ENCODE measurements at places on chromosomes 2 and 18.

DNA sequence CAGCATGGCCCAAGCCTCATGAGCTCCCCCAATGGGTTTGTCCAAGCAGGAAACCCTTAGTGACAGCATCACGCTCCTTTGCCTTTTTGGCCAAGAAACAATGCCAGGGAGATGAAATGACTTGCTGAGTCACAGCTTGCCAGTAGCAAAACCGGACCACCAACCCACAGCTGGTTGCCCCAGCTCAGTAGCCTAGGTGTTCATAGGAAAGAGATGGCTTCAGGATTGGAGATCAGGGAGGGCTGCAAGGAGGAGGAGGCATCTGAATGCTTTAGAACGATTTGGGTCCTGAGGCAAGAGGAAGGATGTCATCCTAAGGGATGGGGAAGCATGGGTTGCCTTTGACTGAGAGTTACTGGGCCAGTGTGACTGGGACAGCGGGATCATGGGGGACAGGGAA is 116.7 kb downstream of the CELF4 start:
- no peak for DNase-seq

GRCh38 chr18:56756966-56757365 is 105.8 kb downstream of the WDR7 start:
- DNase-seq = no peak

- no peak for DNase-seq
Observed at GRCh38 chr2:109615637-109616144, 1.5 kb downstream of the SOWAHC start.

DNA sequence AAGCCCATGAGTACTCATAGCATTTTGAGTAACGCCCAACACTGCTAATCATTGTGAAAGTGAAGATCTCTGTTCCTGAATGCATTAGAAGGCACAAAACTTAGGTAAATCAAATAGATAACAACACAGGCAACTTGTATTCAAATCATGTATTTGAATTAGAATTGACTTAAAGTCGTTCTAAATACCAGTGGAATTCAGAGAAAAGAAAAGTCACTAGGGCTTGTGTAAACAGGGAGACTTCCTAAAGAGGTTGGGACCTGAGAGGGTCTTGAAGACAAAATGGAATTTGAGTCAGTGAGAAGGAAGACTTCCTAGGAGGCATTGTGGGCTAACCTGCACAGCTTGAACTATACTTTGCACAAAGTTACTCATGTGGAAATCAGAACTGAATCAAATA is 127.2 kb downstream of the CTNNA2 start:
- DNase-seq = no peak

- DNase-seq = no peak
Observed at GRCh38 chr18:79182047-79182713, 113.0 kb downstream of the ATP9B start.

DNA sequence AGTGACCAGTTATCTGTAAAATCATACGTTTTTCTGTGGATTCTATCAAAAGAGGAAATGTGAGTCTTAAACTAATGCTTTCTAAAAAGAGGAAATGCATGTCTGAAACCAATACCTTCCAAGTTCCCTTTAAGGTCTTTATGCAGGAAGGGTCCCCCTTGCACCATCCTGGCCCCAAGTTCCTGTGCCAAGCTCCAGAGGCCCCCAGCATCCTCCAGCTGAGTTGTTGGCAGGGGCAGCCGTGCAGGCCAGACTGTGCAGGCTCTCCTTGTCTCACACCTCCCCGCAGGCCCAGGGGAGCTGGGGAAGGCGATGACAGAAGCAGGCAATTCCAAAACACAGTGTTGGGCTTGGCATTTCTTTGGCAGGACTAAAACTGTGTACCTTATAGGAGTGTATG is 39.2 kb downstream of the DPYSL5 start:
- DNase-seq = no peak

DNA sequence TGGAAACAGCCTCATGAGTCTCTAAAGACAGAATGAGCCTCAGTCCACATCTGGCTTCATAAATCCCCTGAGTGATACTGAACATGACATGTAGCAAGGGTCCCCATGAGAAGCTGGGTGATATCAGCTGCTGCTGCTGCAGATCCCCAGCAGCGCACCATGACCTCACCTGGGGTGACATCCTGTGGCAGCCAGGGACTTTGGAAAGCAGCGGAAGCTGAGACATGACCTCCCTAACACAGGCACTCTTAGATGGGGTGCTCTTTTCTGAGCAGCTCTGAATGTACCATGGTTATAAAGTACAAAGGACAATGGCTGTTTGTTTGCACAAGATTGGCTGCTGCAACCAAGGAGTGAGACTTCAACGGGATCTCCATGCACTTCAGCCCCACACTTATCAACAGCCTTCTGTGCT is 74.7 kb upstream of the TMEM200C start:
- DNase-seq = no peak

DNA sequence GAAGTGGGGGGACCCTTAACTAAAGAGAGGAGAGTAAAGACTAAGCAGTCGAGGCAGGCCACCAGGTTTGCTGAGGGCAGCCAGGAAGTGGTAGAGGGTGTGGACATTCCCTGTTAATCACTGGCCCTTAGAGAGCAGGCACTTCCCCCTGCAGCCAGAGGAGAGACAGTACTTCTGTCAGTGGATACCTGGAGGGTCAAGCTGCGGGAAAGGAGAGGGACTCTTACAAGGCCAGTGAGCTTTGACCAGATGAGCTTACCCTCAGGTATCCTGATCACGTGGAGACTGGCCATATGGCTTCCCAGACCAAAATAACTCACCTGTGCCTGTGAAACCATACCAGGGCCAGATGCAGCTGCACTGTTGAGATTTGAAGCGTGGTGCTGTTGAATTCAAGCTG is 28.6 kb downstream of the ITGA6 start:
- DNase-seq = no peak

DNA sequence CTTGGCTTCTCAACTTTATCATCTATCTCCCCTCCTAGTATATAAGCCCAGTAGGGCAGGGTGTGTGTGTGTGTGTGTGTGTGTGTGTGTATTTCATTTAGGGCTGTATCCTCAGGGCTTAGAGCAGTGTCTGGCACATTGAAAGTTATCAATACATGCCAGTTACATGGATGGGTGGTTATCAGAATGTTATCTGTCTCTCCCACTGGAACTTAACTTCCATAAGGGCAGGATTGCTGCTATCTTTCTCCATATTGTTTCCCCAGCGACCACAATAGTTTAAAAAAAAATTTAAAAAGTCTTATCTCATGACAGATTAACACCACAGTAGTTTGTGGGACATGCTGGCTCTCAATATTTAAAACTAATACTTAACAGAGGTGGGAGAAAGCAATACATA is 488.9 kb downstream of the PLCL1 start:
- no peak for DNase-seq

GRCh38 chr2:159071190-159071915 is 102.9 kb downstream of the TANC1 start:
- DNase-seq = no peak

DNA sequence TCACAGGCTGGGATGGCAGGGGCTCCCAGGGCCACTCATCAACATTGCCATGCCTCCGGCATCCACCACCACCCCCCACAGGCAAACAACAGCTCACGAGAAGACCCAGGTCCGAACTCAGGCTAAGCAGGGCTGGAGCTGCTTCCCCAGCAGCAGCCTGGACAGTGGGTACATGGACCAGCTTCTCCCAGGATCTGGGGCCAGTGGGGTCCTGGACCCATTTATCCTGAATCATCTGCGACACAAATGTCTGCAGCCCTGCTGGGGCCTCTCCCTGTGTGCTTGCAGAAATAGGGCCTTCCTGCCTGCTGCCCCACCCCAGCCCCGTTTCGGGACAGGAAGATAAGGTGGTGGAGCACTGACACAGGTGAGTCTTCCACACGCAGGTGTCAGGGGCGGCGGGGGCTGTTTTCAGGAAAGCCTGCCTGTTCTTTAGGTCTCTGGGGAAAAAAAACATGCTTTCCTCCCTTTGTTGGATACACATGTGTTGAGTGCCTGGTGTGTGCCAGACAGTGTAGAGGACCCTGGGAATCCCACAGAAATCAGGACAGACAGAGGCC is 4.5 kb downstream of the PRLH start:
- DNase-seq = no peak

DNA sequence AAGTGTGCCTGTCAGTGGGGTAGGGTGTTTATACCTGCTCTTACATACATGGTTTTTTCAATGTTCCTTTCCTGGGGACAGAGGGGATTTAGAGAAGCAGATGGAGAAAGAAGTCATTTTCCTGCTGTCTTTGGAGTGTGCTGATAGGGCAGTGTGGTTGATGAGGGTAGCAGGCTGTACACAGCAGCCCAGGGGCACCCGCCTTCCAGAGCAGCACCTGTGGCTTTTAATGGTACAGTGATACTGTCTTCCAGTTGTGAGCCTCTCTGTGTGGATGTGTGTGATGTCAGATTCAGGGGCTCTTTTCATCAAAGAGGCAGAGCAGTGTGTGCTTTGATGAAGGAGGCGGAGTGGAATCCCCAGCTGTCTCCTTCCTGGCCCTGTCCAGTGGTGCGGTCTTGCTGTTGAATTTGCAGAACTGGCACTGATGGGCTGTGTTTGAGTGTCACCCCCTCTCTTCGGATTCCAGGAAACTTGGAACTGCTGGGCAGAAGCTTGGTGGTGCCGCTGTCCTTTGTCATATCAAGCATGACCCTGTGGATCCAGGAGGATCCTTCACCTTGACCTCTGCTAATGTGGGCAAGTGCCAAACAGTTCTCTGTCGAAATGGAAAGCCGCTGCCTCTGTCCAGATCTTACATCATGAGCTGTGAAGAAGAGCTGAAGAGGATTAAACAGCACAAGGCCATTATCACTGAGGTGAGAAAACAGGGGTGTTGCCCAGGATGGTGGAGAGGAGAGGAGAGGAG is 259.8 kb downstream of the PHLPP1 start:
- no peak for DNase-seq

DNA sequence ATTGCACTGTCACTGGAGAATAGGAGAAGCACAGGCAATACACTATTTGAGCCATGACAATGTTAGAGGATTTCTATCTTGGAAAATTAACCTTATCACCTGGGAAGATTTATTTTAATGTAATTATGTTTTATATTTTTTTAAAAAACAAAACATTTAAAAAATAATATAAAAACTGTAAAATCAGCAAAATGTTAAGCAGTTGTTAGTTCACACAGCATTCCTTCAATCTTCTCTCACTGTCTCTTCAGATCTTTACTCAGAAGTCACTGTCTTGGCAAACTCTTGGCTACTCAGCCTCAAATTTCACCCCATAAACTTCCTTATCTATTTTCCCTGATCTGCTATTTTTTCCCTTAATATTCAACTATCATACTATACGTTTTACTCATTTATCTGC is 1322.6 kb downstream of the LRP1B start:
- no peak for DNase-seq

DNA sequence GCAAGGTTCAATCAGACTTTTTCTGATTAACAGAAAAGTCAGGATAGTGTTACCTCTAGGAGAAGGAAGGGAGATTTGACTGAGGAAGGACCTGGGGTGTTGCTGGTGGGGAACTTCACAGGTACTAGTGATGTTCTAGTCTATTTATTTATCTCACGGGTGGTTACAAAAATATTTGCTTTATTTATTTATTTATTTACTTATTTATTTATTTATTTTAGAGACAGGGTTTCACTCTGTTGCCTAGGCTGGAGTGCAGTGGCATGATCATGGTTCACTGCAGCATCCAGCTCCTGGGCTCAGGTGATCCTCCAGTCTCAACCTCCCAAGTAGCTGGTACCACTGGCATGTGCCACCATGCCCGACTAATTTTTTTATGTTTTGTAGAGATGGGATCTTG is 105.4 kb downstream of the MCFD2 start:
- no peak for DNase-seq

- no peak for DNase-seq
Observed at GRCh38 chr2:140873915-140874531, 1256.8 kb downstream of the LRP1B start.

- no peak for DNase-seq
Observed at GRCh38 chr2:152078662-152079061, 20.2 kb downstream of the CACNB4 start.

DNA sequence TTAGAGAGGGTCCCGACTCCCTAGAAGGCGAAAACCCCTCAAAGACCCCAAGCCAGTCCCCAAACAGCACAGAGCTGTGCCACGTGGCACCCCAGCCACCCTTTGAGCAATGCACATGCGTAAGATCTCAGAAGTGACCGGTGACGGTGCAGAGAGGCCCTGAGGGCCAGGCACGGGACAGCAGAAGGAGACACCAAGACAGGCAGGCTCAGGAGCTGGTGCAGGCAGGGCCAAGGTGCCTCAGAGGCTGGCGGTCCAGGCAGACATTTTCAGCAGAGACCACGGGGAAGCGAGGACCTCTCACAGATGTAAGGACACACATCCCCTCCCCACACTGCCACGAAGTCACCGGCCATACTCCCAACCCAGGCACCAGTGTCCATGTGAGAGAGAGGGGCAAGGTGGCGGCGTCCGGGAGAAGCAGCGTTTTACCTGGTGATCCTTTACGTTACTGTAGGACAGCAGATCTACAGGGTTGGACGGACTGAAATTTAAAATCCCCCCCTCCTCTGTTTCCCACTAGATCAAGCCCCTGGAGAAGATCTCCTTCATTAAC is 2.0 kb upstream of the RAB17 start:
- no peak for DNase-seq

DNA sequence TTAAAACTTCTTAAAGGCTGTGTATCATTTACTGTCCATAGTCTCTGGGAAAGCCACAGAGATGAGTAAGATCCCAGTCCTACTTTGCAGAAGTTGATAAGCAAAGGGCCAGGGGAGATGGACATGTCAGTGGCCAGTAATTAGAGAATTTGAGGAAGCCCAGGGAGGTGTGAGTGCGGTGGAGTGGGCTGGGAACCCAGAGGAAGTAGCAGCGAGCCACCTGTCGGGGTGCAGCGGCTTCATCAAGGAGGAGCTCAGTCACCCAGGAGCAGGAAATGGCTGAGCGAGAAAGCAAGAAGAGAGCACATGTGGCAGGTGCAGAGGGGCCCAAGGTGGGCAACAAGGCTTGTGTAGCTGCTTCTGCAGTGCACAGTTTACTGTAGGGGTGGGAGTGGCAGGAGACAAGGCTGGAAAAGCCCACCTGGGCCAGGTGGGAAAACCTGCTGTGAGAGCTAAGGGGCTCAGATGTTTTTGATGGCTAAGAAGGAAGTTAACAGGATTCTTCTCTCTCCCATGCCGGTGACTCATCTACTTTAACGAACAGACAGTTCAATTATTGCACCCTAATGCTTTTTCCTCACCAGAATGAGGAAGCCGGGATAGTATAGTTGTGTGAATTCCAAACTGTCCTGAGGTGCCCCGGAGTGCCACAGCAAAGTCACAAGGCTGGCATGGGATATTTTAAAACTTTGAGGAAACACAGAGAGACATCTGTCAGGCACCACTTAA is 34.8 kb upstream of the MGAT5 start:
- DNase-seq = no peak

DNA sequence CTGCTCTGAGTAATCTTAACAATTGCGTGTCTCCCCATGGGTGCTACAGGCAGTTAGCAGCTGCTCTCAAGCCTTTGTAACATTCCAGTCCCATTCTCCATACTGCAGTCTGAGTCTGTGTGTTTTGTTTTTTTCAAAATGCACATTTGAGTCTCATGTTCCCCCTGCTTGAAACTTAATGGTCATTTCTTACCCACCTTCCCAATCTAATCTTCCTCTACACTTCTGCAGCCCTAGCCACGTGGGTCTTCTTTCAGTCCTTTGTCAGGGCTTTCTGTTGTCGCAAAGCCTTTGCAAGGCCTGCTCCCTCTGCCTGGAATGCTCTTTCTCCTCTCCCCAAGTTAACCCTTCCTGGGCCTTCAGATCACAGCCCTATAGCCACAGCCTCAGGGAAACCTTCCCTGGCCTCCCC is 24.5 kb downstream of the ELAC1 start:
- DNase-seq = no peak
